EL (cell line): ENCODE measurements at places on chromosomes 5 and 9.
A peak's percentile ranks its signal among the peaks of the same experiment; 100 is the strongest.

DNA sequence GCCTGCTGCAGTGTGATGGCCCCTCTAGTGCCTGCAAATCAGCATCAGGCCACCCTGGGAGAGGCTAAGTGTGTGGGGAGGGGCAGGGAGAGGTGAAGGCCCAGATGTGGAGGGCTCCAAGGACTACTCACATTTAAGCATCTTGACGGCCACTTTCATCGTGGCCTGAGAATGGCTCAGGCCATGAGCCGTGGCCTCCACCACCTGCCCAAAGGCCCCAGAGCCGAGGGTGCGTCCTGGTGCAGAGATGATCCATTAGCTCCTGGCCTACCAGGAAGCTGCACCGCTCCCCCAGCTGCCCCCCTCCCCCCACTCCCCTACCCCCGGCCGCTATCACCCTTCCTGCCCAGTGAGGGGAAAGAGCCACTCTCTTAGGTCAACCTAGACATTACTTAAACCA is 31.0 kb downstream of the PDGFRB start:
- no peak for DNase-seq

DNA sequence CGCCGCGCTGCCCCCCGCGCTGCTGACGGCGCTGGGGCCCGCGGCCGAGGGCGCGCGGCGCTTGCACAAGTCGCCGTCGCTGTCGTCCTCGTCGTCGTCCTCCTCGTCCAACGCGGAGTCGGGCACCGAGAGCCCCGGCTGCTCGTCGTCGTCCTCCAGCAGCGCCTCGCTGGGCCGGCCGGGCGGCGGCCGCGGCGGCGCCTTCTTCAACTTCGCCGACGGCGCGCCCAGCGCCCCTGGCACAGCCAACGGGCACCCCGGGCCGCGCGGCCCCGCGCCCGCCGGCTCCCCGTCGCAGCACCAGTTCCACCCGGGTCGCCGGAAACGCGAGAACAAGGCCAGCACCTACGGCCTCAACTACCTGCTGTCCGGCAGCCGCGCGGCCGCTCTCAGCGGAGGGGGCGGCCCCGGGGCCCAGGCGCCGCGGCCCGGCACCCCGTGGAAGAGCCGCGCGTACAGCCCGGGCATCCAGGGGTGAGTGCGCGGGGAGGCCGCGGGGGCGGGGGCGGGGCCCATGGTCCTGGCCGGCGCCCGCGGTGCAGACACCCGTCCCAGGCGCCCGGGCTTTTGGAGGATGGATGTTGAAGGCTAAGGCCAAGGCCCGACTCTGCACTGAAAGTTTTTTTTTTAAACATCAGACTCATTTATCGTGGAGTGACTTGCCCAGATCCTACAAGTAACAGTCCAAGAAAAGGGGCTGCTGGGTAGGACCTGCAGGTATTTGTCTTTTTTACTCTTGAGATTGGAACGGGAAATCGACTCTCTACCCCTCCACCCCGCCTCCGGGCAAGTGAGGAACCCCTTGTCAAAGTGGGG is 1.2 kb downstream of the TENT4A start:
- peak; percentile 33 for DNase-seq

- peak; percentile 49 for DNase-seq
Measured at GRCh38 chr9:35696520-35697215, 6.9 kb upstream of the TPM2 start.

GRCh38 chr5:60633341-60633740 is 66.6 kb downstream of the DEPDC1B start:
- peak; percentile 77 for DNase-seq

GRCh38 chr9:81724242-81724889 is 35.0 kb upstream of the TLE1 start:
- DNase-seq = no peak

DNA sequence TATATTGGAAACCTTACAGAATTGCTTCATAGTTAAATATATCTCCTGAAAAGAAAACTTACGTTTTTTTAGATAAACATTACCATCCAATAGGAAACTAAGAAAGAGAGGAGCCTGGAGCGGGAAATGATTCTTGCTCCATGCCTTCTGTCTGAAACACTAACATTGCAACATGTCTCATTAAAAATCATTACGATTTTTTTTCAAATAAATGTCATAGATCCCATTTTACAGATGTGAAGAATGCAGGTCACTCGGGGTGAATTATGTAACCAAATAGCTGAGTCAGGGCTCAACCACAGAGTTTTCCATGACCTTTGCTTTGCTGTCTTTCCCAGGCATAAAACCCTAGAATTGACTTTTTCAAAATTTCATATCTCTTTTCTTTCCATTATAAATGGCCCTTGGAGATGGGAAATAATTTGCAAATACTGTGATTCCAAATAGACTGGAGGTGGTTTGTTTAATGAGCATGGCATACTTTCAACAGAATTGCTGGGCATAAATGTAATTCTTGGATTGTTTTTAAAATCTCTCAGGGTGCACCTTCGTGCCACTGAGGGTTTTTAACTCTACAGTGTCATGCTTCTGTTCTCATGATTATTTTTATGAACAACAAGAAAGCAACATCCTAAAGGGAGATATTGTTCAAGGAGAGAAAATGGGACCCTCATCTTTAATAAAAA is 302.8 kb downstream of the EBF1 start:
- DNase-seq = no peak

- no peak for DNase-seq
Measured at GRCh38 chr5:24623624-24624023, 21.2 kb downstream of the CDH10 start.

DNA sequence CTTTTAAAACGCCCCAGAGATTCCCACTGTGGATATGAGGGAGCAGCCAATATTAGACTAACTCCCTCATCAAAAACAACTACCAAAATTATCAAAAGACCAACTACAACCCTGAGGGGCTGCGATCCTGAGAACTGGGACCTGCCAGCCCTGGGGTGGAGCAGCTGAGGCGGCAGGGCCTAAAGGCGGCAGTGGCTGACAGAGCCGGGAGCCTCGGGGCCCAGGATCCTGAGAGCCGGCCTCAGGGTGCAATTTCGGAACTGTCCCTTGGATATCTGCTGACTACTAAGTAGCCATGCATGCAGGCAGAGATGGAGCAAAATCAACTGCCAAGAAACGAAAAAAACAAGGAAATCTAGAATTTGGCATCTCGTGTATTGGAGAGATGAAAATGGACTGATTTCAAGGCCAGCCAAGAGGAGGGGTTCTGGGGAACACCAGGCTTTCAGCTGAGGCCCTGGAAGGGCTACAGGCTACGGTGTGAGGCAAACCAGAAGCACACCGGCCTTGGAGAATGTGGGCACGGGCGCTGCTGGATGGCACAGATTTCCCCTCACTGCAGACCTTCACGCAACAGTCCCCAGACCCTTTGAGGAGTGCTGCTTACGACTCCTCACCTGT is 63.6 kb upstream of the UBAC1 start:
- DNase-seq = no peak

DNA sequence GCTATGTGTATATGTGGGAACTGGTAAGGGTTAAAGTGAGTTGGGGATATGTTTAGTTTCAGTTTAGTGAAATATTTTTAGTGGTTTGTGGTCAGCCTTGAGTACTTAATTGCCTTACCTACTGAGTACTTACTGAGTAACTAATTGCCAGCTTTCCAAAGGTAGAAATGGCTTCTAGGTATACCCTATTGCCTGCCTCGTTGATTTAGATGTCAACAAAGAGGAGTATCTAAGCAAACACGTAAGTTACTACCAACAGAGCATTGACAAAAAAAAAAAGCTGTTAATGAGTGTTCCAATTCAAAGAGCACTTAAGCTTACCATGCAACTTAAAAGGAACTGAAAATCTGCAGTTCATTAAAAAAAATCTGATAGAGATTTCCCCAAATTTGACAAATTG is 8.8 kb downstream of the ATP10B start:
- DNase-seq = no peak

GRCh38 chr9:4056187-4056586 is 243.7 kb downstream of the GLIS3 start:
- DNase-seq = no peak

- no peak for DNase-seq
Measured at GRCh38 chr9:108609897-108610253, 245.9 kb downstream of the ACTL7B start.

DNA sequence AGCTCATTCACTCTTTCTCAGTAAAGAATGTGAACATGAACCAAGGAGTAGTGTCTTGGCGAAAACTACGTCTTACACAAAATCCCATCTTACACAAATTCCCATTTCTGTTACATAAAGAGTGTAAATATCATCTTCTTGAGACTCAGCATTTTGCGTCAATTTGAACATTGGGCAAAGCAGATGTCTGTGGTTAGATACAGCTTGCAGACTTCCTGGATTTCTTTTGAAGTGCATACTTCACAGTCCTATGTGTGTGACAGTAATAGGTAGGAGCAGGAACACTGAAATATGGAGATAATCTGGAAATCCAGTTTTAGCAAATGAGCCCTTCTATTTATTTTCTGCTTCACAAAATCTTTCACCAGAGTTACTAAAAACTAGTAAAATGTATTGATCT is 58.8 kb downstream of the C6 start:
- DNase-seq = no peak

- DNase-seq = peak; percentile 63
Measured at GRCh38 chr9:34547960-34548611, 25.3 kb upstream of the ENHO start.

GRCh38 chr5:78275998-78276543 is 18.4 kb downstream of the AP3B1 start:
- peak; percentile 43 for DNase-seq

GRCh38 chr5:11863911-11864310 is 40.3 kb downstream of the CTNND2 start:
- DNase-seq = no peak

- DNase-seq = peak; percentile 96
Measured at GRCh38 chr9:37938121-37938891, 34.4 kb upstream of the SLC25A51 start.

GRCh38 chr9:69351227-69351626 is 26.2 kb downstream of the ENTREP1 start:
- no peak for DNase-seq

GRCh38 chr5:117947836-117948235 is 1040.5 kb downstream of the DTWD2 start:
- DNase-seq = no peak

GRCh38 chr5:59684388-59685190 is 208.9 kb downstream of the PDE4D start:
- no peak for DNase-seq

DNA sequence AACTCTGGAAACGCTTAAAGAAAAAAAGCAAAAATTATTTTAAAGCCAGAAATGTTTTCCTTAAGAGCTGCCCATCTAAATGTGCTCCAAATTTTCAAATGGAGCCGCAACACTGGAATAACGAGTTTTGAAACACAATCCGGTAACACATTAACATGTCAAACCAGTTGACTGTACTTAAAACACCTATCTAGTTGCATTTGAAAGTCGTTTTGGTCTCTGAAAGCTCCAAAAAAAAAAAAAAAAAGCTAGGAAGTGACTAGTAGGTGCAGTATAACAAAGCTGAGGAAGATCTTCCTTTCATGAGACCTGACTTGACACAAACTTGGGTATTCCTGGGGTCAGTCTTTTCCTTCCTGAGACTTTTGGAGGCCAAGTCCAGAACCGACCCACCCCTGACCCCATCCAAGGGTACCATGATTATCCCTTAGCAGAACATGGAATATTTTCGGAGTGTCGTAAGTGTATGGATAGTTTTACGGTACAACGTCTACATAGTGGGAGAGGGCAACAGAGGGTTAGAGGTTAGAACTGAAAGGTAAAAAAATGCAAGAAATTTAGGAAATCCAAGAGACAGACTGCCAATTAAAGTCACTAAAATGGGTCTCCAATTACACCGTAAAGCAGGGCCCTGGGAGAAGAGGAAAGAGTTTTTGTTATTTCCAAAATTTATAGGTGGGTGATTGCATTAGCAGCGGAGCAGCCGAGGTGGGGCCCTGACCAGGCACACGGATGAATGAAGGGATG is 812 bp downstream of the CETN3 start:
- peak; percentile 11 for DNase-seq

GRCh38 chr5:166562246-166562645 is 1729.2 kb upstream of the WWC1 start:
- DNase-seq = no peak

DNA sequence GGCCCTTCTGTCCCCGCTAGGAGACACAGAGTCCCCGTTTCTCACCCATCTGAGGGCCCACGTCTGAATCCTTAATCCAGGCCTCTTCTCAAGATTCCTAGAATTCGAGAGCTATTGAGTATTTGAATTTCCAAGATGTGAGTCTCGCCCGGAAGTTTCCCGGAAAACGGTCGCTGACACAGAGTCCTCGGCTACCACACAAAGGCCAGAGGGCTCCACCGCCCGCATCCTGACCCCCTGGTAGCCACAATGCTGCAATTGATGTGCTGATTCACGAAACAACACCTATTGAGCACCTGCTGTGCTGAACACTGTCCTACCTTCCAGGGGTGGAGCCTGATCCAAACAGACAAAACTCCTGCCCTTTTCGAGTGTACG is 670 bp upstream of the FBP1 start:
- DNase-seq = no peak

- DNase-seq = peak; percentile 99
Measured at GRCh38 chr5:172102913-172103626, 85.0 kb downstream of the STK10 start.

GRCh38 chr9:115106642-115107041 is 11.3 kb downstream of the TNC start:
- DNase-seq = peak; percentile 74

GRCh38 chr5:148856009-148856367 is 29.6 kb downstream of the ADRB2 start:
- no peak for DNase-seq

DNA sequence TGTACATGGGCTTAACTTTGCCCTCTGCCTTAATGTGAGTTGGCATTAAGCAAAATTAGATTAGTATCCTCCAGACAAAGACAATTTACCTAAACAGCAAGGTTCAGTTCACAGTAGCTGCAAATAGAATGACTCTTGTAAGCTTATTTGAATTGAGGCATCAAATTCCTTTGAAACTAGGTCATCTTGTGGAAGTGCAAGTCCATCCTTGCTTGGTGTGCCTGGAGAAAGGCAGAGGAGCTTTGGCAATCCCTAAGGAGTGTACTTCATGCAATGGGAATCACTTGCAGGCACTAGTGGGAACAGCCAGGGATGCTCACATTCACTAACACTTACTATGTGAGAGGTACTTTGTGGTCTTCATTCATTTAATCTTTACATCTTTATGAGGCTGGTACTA is 118.3 kb downstream of the DRD1 start:
- peak; percentile 38 for DNase-seq

GRCh38 chr5:109155625-109156024 is 254.1 kb downstream of the PJA2 start:
- DNase-seq = no peak

- DNase-seq = peak; percentile 46
Measured at GRCh38 chr5:78953092-78953800, 31.9 kb downstream of the ARSB start.

- no peak for DNase-seq
Measured at GRCh38 chr5:173278641-173279040, 43.6 kb upstream of the NKX2-5 start.

DNA sequence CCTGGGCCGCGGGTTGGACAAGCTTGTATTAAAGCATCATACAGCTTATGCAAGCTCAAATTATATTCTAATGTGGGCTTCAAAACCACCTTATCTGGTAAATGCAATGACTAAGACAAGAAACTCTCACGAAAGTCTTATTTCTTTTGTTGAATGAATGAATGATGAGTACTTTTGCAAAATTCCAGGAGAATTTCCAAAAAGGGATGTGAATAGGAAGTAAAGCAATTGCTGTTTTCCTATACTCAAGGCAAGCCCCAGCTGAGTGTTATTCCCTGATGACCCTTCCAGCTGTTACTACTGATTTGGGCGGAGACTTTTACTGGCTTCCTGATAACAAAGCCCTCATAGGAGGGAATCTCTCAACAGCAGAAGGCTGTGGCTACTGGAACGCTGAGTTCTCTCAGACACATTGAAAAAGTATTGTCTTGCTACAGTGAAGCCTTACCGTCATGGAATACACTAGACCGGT is 162.8 kb downstream of the SREK1 start:
- no peak for DNase-seq

- DNase-seq = no peak
Measured at GRCh38 chr5:151021746-151022145, 1.4 kb downstream of the GPX3 start.
